ENCODE measurements at places on chromosomes 7 and 10.

DNA sequence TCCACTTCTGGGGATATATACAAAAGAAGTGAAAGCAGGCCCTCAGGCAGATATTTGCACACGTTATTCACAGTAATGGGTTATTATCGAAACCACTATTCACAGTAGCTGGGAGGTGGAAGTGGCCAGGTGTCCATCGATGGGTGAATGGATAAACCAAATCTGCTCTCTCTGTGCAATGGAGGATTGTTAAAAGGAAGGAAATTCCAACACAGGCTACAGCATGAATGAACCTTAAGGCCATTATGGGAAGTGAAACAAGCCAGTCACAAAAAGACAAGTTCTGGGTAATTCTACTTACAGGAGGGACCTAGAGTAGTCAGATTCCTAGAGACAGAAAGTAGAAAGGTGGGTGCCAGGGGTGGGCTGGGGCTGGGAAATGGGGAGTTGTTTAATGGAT is 48.5 kb upstream of the BHLHA15 start:
- no peak overlapping the region for H3K4me3 ChIP-seq
- no peak for DNase-seq

DNA sequence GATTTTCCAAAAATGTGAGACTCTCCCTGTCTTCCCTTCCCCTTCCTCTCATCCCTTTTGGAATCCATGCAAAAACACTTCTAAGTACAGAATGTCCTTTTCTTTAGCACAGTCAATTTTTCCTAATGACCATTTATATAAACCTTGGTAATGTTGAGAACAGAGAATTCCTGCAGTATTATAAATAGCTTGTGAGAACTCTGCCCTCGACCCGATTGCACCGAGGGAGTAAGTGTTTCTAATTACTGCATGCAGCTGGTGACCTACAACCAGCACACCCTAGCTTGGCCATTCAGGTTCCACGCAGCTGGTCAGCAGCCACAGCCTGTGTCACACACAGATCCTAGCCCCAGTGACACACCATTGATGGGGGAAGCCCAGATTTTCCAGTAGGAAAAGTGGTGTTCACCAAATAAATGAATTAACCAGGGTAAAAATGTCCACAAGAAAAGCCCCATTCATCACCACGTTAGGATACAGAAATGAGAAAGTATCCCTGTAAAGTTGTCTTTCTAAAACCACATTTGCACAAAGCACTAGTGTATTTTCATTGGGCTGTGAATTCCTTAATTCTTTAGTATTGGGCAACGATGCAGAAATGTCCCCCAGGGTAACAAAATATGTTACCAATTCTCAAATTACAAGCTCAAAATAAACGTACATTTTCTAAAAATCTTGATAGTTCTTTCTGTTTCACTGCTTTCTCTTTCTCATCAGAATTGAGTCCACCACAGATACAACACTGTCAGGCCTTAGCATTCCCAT is 499.0 kb upstream of the KLF6 start:
- no peaks in the 10 kb centered on the region for H3K27me3 ChIP-seq
- peaks cover 81% of the 10 kb centered on the region for H3K4me1 ChIP-seq
- peak overlapping the region; percentile 96 for H3K27ac ChIP-seq
- no peak overlapping the region for H3K4me3 ChIP-seq
- DNase-seq = no peak

GRCh38 chr10:73517166-73517888 is 21.5 kb upstream of the PPP3CB start:
- no peak overlapping the region for H3K27ac ChIP-seq
- no peaks in the 10 kb centered on the region for H3K27me3 ChIP-seq
- peaks cover 2% of the 10 kb centered on the region for H3K36me3 ChIP-seq
- no peak overlapping the region for H3K4me3 ChIP-seq

GRCh38 chr7:75729851-75730274 is 8.9 kb downstream of the HIP1 start:
- H3K27me3 ChIP-seq = no peaks in the 10 kb centered on the region
- H3K27ac ChIP-seq = peak overlapping the region; percentile 7
- no peak overlapping the region for H3K4me3 ChIP-seq
- H3K36me3 ChIP-seq = no peaks in the 10 kb centered on the region
- DNase-seq = no peak
- peaks cover 46% of the 10 kb centered on the region for H3K4me1 ChIP-seq

DNA sequence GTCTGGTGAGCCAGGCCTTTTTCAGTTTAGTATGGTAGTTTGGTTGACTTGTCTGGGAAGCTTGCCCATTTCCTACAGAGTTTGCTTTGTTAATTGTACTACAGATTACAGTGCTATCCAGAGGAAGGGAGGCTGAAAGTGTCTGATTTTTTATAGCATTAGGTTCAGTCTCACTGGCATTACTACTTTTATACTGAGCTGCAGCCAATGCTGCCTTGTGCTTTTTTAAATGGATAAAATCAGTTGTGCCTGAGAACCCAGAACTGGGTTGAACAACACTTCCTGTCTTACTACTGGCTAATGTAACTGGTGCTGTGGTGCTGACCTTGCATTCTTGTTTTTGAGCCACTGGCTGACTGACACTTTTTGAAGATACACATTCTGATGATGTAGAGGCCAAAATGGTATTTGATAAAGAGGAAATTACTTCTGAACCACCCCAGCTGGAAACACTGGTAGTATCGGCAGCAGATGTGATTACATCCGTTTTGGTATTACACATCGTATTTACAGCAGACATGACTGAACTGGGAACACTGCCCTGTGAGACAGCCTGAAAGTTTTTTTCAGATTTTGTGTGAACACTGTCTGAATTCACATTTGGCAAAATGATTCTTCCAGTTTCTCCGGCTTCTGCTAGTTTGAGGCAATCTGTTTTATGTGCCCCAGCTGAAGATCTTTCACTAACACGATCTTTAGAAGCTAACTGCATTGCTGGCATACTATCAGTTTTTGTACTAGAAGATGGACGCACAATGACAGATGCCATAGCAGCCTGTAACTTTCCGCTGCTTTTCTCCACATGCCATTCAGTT is 74.1 kb downstream of the NRBF2 start:
- peaks cover 57% of the 10 kb centered on the region for H3K4me1 ChIP-seq
- peak overlapping the region; percentile 73 for H3K27ac ChIP-seq
- no peak for DNase-seq
- H3K4me3 ChIP-seq = no peak overlapping the region
- H3K36me3 ChIP-seq = peaks cover 46% of the 10 kb centered on the region

GRCh38 chr7:88111954-88112471 is 107.8 kb downstream of the SRI start:
- DNase-seq = no peak
- no peak overlapping the region for H3K27ac ChIP-seq
- no peak overlapping the region for H3K4me3 ChIP-seq
- no peaks in the 10 kb centered on the region for H3K36me3 ChIP-seq

- no peak for DNase-seq
- peaks cover 60% of the 10 kb centered on the region for H3K27me3 ChIP-seq
- peaks cover 16% of the 10 kb centered on the region for H3K4me1 ChIP-seq
- no peak overlapping the region for H3K4me3 ChIP-seq
- no peaks in the 10 kb centered on the region for H3K36me3 ChIP-seq
- no peak overlapping the region for H3K27ac ChIP-seq
Observed at GRCh38 chr10:78433076-78433595, 399.5 kb downstream of the RPS24 start.

DNA sequence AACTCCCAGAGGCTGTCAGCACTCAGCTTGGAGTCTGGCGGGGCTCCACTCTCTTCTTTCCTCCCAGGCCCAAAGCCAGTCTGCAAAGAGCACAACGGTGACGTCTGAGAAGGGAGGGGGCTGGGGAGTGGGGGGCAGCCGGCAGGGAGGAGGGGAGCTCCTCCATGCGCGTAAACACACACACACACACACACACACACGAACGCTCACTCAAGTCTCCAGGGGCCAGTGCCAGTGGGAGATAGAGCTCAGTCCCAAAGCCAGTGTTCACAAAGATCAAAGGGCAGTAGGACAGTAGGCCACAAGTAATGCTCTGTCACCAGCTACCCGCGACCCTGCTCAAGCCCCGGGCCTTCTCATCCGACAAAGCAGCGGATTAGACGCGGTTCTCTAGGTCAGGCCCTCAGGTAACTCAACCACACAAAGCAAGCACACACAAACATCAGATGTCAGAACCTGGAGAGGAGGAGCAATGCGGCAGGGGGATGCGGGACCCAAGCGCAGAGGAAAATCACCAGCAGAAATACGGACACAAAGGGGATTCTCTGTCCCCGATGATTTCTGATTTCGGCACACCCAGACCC is 19.9 kb downstream of the TCAF1 start:
- no peaks in the 10 kb centered on the region for H3K27me3 ChIP-seq
- H3K4me3 ChIP-seq = peak overlapping the region; percentile 93
- H3K4me1 ChIP-seq = peaks cover 37% of the 10 kb centered on the region
- peak overlapping the region; percentile 95 for H3K27ac ChIP-seq

GRCh38 chr10:89069589-89069988 is 79.0 kb downstream of the FAS start:
- no peak overlapping the region for H3K27ac ChIP-seq
- H3K36me3 ChIP-seq = no peaks in the 10 kb centered on the region
- peaks cover 50% of the 10 kb centered on the region for H3K27me3 ChIP-seq
- H3K4me1 ChIP-seq = peaks cover 2% of the 10 kb centered on the region
- DNase-seq = no peak
- H3K4me3 ChIP-seq = no peak overlapping the region

DNA sequence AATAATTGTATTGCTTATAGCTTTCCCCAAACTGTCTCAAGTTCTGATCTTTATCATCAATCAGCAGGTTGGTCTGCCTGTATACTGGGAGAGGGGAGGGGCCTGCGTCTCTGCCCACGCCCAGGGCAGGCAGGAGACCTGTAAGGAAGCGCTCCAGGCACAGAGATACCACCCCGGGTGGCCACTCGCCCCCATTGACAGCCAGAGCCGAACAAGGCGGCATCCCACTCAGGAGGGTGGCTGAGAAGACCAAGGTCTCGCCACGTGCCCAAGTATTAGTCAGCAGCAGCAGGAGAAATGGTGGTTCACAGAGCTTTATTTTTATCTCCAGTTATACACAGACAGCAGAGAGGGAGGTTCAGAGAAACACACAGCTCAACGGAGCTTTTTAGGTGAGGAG is 7.2 kb downstream of the STK32C start:
- H3K27ac ChIP-seq = no peak overlapping the region
- no peaks in the 10 kb centered on the region for H3K4me1 ChIP-seq
- H3K27me3 ChIP-seq = no peaks in the 10 kb centered on the region
- no peak overlapping the region for H3K4me3 ChIP-seq

- no peaks in the 10 kb centered on the region for H3K4me1 ChIP-seq
- DNase-seq = no peak
- H3K27me3 ChIP-seq = peaks cover 36% of the 10 kb centered on the region
- H3K27ac ChIP-seq = no peak overlapping the region
Observed at GRCh38 chr10:67722113-67722512, 26.1 kb upstream of the CTNNA3 start.

DNA sequence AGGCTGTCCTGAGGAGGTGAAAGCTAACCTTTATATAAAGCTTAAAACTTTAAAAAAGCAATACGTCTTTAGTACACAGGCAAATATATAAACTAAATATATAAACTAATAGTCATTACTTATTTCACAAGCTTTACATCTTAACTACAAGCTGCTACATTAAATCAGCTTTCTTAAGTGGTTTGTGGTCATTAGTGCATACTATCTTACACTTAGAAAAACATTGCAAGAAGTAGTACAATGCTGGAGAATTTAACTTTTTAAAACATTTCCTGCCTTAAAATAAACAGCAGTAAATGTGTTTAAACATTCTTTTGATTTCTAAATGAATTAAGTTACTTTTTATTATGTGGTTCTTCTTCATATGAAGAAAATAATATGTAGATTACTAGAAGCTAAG is 36.3 kb downstream of the MET start:
- H3K27me3 ChIP-seq = no peaks in the 10 kb centered on the region
- peaks cover 14% of the 10 kb centered on the region for H3K36me3 ChIP-seq
- H3K4me1 ChIP-seq = peaks cover 74% of the 10 kb centered on the region
- DNase-seq = no peak

DNA sequence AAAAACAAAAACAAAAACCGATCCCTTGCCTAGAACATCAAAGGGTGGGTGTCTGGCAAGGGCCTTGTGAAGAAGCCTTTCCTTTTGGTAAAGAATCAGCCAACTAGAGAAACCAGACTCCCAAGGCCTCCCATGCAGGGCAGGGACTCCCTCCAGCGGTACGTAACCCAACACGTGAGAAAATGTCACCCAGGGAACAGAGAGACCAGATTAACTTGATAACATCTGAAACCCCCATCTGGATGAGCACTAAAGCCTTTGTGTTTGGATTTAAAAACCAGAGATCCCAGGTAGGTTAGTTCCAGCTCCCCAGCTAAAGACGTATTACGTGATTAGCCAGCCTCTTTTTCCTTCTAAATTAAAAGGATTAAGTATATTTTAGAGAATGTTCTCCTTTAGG is 3.0 kb upstream of the HABP2 start:
- peaks cover 3% of the 10 kb centered on the region for H3K27me3 ChIP-seq
- H3K27ac ChIP-seq = peak overlapping the region; percentile 5
- H3K4me1 ChIP-seq = peaks cover 8% of the 10 kb centered on the region
- no peak overlapping the region for H3K4me3 ChIP-seq
- DNase-seq = no peak
- no peaks in the 10 kb centered on the region for H3K36me3 ChIP-seq

DNA sequence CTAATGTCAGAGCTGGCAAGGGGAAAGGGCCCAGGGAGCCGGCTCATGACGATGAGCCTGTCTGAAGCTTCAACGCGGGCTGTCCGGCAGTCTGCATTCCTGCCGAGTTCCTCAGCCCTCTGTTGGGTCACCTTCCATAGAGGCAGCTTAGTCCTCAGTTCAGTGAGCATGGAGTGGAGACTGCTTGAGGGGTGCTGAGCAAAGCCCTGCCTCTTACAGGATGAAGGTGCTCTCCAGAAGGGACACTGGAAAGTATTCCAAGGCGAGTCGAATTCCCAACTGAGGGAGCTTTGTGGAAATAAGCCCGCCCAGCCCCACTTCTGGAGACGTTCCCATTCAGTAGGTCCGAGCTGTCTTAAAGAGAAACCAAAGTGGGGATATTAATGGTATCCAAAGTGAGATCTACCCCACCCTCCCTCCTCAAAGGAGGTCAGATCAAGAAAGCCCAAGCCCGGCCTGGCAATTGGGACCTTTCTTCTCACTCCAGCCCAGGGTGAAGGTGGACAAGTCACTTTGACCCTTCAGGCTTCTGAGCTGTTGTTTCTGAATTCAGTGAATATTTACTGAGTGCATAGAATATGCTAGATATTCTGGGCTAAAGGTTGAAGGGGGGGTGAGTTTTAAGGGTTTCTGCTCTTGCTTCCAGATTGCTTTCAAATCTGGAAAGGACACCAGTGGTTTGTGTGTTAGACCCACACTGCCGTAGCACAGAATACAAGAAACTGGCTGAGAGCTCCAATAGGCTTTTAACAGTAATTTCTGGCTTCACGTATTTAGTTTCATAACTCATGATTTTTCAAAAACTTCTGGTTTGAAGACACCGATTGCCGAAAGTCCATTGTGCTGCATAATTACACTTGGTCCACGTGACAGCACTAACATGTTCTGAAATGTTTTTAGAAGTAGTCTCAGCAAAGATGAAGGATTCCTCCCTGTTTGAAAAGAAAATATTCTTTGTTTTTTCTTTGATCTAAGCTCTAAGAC is 3.5 kb downstream of the EGFR start:
- no peaks in the 10 kb centered on the region for H3K36me3 ChIP-seq
- no peak for DNase-seq
- peak overlapping the region; percentile 74 for H3K4me3 ChIP-seq
- H3K27me3 ChIP-seq = no peaks in the 10 kb centered on the region

All from osteocyte (in vitro differentiated cells).